Cerebellum (tissue), 4 donors: ENCODE measurements at places on chromosomes 3 and 15. TPM values are rescaled to one million over a fixed set of nuclear protein-coding genes. Genes with fewer than 3 reads are reported as not detected.

GRCh38 chr3:61080737-61081445 lies 170.4 kb downstream of the FHIT start:
- no peak for DNase-seq

The ARHGAP31 gene
- total RNA-seq, result 11.9 TPM

The EID1 gene
- total RNA-seq, result 106 TPM

DNA sequence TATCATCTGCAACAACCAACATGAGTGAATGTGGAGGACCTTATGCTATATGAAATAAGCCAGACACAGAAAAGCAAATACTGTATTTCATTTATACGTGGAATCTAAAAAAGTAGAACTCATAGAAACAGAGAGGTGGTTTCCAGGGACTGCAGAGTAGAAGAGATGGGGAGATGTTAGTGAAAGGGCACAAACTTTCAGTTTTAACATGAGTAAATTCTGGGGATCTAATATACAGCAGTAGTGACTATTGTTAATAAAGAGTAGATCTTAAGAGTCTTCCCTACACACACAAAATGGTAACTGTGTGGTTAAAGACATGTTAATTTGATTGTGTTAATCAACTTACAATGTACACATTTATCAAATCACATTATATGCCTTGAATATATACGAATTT lies 20.9 kb upstream of the MELTF start:
- DNase-seq, result no peak
